ELF-1 (cell line): ENCODE measurements at places on chromosomes 12 and 14.
A peak's percentile ranks its signal among the peaks of the same experiment; 100 is the strongest.

DNA sequence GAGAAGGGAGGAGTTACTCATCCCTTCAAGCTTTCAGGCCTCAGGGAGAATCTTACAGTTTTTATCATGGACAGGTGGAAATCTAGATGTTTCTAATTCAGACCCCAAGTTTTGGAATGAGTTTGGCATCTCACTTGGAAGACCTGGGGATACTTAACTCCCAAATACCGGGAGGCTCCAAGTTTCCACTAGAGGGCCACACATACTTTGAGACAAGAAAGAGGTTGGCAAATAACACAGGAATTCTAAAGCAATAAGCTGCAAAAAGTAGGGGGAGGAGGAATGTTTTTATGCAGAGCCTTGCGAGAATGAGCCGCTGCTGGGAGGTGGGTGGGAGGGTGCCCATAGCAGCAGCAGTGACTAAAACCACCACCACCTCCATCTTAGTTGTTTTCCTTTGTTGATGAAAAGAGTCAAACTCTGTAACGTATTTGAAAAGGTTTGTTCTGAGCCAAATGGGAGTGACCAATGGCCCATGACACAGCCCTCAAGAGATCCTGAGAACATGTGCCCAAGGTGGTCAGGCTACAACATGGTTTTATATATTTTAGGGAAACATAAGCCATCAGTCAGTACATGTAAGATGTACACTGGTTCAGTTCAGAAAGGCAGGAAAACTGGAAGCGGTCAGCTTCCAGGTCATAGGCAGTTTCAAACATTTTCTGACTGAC is 34.2 kb upstream of the RNASE1 start:
- DNase-seq: peak; percentile 36

GRCh38 chr14:104081261-104081835 is 4.2 kb upstream of the ASPG start:
- no peak for DNase-seq

GRCh38 chr14:85131226-85131922 is 398.6 kb upstream of the FLRT2 start:
- peak; percentile 36 for DNase-seq

- DNase-seq: no peak
These were observed 424.0 kb downstream of the RAD51B start for GRCh38 chr14:68243450-68244010.

GRCh38 chr12:129527506-129527905 is 376.3 kb downstream of the TMEM132D start:
- DNase-seq: no peak

DNA sequence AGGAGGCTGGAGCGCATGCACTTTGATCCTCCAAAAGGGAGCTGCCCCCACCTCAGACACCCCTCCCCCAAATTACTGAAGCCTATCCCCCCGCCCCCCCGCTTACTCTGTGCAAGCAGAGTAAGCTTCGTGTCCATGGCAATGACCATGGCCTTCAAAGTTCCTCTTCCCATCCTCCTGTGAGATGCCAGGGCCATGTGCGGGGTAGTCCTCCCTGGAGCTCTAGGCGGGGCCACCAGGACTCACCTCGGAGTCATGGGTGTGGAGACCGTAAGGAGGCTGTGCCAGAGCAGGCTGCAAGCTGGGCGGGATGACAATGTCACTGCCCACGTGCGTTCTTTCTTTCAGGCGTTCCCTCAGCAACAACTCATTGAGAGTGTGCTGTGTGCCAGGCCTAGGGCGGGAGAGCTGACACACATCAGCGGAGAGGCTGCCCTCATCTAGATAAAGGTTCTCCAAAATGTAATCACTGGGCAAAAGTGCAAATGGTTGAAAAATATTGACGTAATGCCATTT is 66.8 kb downstream of the C14orf132 start:
- no peak for DNase-seq

GRCh38 chr12:50315803-50316202 is 32.5 kb upstream of the LIMA1 start:
- no peak for DNase-seq

GRCh38 chr14:20341646-20342045 is 1.8 kb upstream of the PARP2 start:
- no peak for DNase-seq

GRCh38 chr14:77902811-77903210 is 102.9 kb downstream of the ADCK1 start:
- DNase-seq: no peak

- DNase-seq: peak; percentile 38
These were observed 30.8 kb downstream of the RIMBP2 start for GRCh38 chr12:130685250-130685787.

GRCh38 chr14:72663076-72663487 is 230.8 kb downstream of the DPF3 start:
- no peak for DNase-seq

DNA sequence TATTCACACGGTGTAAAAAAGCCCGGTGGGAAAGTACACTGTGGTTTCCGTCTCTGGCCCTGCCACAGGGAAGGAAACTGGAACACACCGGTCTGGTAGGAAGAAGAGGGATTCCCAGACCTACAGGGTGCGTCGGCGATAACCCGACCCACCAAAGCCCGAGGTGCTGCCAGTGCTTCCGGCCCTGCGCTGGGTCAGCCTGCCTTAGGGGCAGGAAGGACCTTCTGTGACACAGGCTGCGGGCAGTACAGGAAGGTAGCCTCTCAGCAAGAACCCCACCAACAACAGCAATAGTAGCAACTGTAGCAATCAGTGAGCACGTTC is 169.5 kb upstream of the FKBP4 start:
- peak; percentile 77 for DNase-seq

- DNase-seq: no peak
These were observed 207.3 kb downstream of the TTC7B start for GRCh38 chr14:90608929-90609341.
